Activated CD4-positive, alpha-beta T cell treated with anti-CD3 and anti-CD28 coated beads, Interleukin-2, Interleukin-6, amounts not matched to agents 100 ng/mL and 50 ng/mL, durations not matched to agents 16 hours and 8 hours (primary cell): ENCODE measurements at places on chromosomes 16 and 17.

GRCh38 chr17:74732042-74732867 is 4.8 kb upstream of the RAB37 start:
- DNase-seq = no peak

DNA sequence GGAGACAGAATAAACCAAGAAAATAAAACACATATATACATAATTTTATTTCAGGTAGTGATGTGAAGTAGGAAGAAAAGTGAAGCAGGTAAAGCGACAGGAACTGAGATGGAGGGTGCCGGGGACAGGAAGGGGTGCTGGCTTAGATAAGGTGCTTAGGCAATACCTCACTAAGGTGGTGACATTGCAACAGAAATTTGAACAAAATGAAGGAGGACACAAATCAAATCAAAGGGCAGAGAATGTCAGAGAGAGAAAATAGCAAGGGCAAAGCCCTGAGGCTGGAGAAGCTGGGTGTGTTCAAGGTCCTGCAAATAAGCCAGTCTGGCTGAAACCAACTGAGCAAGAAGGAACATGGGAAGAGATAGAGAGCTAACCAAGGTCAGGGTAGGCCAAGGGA is 5.0 kb upstream of the CDYL2 start:
- DNase-seq = no peak

DNA sequence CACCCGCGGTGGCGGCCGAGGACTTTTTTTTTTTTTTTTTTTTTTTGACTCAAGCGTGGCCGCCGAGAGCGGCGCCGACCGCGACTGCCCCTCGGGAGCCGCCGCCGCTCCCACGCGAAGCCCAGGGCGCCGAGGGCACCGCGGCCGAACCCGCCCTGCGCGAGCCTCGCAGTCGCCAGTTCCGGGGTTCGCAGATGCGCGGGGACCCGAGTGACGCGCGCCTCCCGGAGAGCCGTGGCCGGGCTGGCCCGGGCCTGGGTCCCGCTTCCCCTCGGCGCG is 1.1 kb downstream of the METRNL start:
- DNase-seq = no peak

GRCh38 chr16:65213866-65214595 is 92.2 kb upstream of the CDH11 start:
- no peak for DNase-seq

DNA sequence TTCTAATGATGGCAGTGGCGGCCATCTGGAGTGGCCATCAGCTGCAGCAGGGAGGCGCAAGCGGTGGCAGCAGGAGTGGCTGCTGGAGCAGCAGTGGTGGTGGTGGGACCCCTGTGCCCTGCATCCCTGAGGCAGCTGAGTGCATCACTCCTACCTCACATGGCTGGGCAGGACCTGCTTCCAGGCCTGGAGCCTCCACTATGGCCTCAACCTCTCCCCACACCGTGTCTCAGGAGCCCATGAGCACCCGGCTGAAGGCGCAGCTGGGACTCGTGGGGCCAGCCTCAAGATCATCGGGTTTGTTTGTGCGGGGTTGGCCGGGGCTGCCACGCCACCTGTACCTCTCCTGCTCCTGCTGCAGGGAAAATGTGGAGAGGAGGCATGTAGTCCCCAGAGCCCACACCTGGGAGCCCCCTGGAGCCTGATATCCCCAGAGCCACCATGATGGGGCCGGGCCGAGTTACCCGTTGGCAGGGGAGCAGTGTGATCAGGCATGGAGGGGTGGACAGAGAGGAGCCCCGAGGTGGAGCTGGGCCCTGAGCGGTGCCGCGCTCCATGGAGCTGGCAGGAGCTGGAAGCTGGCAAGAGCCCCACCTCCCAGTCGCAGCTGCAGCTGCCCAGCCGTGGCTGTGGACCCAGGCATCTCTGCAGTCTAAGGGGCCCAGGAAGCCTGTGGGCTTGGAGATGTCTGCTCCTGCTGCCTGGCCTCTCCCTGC is 16.7 kb downstream of the RHOT1 start:
- DNase-seq = no peak

DNA sequence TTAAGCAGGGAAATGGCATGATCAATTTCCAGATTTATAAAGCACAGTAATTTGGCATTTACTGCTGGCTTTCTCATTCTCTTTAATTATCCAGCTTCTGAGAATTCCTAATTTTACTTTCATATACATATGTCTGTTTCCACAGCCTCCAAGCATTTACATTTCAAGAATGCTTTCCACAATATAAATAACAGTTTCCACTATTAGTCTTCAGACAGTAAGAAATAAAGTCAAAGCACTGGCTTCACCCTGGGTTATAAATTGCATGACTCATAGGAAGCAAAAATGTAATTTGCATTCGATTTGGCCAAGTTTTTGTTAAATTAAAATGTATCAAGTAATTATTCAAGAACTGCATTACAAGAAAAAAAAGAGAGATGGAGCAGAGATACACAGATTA is 53.5 kb downstream of the MPHOSPH6 start:
- DNase-seq = no peak

- DNase-seq = no peak
Measured at GRCh38 chr17:40328386-40328766, 19.4 kb downstream of the RARA start.

DNA sequence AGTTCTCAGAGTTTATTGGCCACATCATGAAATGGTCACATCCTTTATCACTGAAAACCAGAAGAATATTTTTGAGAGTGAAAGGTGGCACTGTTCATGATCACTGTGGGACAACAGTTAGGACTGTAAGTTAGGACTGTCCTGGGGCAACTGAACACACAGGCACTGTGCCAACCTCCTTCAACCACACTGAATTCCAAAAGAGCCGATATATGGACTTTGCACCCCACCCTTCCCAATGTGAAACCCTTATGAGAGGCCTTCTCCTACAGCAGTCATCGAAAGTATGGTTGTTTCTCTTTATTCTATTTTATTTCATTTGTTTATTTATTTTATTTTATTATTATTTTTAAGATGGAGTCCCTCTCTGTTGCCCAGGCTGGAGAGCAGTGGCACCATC is 353.5 kb downstream of the TOX3 start:
- DNase-seq = no peak

- no peak for DNase-seq
Measured at GRCh38 chr17:58184986-58185761, 7.4 kb upstream of the EPX start.

DNA sequence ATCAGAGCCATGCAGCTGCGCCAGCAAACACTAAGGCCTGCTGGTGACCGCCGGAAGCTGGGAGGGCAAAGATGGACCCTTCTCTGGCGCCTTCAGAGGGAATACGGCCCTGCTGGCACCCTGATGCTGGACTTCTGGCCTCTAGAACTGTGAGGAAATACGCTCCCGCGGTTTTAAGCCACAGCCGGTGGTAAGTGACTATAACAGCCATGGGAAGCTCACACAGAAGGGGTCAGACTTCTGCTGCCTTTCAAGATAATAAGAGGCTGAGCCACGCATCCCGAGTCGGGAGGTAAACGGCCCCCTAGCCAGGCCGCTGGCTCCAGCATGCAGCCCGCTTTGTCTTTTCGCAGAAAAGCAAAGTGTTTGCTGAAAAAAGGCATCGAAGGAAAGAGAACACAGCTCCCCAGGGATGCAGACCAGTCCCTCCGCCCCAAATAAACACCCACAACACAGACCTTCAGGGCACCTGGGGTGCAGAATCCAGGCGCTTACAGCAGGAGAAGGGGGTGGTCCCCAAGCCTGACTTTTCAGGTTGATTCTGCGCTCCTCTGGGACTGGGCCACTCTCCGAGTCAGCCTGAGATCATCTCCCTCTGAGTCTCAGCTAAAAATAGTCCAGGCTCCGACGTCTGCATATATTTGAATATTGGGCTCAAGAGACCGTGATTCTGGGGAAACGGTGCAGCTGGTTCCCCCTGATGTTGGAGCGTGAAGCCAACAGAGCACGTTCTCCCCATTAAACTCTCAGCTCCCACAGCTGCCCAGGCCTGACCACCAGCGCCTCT is 89.7 kb downstream of the MGAT5B start:
- no peak for DNase-seq

DNA sequence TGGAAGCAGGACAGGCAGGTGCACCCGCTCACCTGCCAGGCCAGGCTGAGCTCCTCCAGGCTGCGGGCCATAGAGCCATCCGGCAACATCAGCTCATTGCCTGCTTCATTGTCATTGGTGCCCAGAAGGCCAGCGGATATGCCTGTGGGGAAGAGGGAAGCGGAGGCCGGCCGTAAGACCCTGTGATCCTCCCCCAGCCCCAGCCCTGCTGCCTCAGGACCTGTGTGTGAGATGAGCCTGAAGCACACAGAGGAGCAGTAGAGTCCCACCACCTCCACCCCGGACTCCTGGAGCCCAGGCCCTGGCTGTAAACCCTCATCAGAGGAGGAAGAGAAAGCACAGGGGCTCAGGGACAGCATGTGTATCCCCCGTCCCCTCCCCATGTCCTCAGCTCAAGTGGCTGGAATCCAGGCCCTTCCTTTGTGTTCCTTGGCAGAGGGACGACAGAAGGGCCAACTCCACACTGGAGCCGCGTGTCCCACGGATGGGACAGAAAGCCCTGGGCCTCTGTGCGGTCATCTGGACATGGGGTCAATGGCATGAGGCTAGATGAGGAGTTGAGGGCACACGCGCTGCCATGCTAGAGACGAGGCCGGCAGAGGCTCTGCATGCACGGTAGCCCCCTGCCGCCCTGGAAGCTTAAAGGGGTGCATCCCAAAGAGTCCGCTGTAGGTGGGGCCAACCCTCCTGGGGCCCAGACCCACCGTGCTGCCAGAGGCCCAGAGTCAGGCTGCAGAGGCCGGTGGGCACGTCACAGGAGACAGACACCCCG is 39.1 kb downstream of the RMI2 start:
- DNase-seq = no peak

DNA sequence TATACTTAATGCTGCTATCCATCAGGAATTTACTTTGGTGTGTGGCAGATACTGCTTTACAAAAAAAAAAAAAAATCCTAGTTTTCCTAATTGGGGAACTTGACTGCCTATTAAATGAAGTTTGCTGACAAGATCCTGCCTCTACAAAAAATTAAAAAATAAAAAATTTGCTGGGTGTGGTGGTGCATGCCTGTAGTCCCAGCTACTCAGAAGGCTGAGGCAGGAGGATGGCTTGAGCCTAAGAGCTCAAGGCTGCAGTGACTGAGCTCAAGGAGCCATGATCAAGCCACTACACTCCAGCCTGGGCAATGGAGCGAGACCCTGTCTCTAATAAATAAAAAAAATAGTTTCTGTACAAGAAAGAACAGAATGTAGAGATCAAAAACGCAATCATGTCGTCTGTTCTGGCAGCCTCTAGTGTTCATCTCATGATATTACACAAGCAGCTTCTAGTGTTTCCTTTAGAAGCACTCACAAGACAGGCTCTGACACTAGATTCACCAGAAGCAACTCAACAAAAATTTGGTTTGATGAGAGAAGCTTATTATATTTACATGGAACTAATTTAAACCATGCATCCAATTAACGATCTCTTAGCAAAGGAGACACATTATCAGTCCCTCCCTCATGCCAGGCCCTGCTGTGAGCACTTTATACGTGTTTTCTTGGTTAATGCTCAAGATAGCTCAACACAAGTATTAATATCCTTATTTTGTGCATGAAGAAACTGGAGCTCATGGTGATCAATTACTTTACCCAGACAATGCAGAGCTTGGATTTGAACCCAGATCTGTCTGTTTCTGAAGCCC is 6.8 kb upstream of the KRTAP17-1 start:
- DNase-seq = peak; percentile 30

DNA sequence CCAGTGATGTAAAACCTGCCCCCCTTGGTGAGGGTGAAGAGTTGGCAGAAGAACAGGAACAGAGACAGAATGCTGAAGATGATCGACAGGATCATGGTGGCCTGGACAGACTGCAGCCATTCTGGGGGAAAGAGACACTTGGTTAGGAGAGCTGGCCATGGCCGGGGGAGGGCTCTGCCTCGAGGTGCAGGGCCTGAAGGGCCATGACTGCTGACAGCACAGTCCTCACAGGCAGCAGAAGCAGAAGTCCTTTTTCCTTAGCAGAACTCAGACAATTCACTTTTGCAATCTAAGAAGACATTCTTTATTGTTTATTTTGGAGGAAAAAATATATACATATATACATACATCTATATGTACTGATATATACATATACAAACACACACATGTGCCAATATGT is 25.6 kb downstream of the PMP22 start:
- DNase-seq = no peak

DNA sequence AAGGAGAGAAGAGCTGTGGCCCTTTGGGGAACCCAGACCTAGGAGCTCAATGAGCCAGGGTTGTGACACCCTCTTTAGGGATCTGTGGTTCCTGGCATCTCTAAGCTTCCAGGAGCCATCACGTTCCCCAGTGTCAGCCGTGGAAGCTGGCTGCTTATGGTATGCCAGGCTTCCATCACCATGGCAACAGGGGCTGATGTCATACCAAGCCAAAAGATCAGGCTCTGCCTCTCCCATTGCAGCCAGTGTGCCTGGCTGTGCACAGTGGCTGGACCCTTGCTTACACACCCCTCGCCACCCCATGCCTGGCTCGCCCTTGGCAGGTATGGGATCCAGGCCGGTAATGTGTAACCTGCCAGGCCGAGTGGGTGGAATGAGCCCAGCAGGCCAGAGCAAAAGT is 91.1 kb downstream of the SSH2 start:
- DNase-seq = no peak

DNA sequence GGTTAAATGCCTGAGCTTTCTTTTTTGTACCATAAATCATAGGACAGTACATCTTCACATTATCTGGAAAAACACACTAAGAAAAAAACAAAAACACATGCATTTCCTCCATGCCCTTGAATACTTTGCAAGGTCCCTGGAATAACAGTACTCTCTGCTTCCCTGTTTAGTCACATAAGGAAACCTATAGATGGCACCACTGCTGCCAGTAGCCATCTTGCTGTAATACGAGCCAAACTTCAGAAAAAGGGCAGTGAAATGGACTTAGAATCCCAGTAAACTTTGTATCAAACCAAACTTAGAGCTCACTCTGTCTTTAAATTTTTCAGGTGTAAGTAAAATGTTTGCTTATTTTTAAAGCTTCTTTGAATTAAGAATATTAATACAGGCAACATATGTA is 435.5 kb downstream of the KCNJ2 start:
- no peak for DNase-seq

DNA sequence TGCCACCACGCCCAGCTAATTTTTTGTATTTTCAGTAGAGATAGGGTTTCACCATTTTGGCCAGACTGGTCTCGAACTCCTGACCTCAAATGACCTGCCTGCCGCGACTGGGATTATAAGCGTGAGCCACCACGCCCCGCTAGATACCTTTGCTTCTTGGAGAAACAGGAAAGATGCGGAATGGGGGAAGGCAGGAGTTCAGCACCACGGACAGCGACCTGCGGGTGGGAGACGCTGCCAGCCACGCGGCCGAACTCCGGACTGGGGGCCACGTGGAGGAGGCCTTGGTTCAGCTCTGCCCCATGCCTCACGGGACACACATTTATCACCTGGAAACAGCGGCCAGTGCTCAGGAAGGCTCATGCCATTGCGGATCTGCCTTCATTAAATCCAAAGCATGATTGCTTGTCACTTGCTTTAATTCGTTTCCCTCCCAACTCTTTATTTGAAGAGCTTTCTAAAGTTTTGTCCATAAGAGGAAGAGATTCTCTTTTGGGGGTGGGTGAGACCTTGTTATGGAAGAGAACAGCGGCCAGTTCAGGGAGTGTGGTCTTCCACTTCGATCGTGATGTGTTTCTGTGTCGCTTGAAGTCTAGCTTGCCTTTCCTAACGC is 219.9 kb downstream of the ENGASE start:
- peak; percentile 29 for DNase-seq
